Dermis blood vessel endothelial cell (primary cell): ENCODE measurements at places on chromosomes 1 and 21. TPM values are rescaled to one million over a fixed set of nuclear protein-coding genes. Genes with fewer than 3 reads are reported as not detected.

GRCh38 chr1:58659516-58659915, 40.3 kb downstream of the MYSM1 start:
- DNase-seq = no peak

GRCh38 chr1:78385744-78386462, 104.9 kb upstream of the PTGFR start:
- no peak for DNase-seq

Gene ADGRL2
- total RNA-seq = 107 and 117 TPM in 2 replicates

Gene BATF3
- total RNA-seq = 1.7 and 2.4 TPM in 2 replicates

Gene NEK7
- 68.1 and 94.3 TPM in 2 replicates for total RNA-seq
